ENCODE measurements at places on chromosomes 12 and 14.
A peak's percentile ranks its signal among the peaks of the same experiment; 100 is the strongest.

- DNase-seq = no peak
These were observed 5.8 kb upstream of the C12orf75 start for GRCh38 chr12:105324704-105325103.

GRCh38 chr12:51591016-51591901 is at the start of gene SCN8A:
TSS of gene SCN8A (plus strand) at chr12:51591233. CDS start at chr12:51662818, 71,585 bp downstream.
- peak; percentile 95 for DNase-seq

DNA sequence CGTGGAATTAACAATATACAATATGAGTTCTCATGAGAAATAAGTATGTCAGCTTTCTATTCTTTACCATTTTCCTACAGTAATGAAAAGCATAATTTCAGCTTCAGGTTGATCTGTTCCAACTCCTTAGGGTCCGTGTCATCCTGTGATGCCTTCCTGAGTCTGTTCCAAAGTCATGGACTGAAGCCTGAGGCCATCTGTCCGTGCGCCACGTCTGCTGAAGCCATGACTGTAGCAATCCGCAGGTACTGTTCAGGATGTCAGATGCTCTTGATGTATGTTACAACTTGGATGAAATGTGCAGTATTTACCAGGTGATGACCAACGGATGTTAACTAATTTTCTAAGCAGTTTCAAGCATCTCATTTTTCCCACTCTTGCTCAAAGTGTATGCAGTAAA is 67.0 kb upstream of the ATF1 start:
- no peak for DNase-seq

DNA sequence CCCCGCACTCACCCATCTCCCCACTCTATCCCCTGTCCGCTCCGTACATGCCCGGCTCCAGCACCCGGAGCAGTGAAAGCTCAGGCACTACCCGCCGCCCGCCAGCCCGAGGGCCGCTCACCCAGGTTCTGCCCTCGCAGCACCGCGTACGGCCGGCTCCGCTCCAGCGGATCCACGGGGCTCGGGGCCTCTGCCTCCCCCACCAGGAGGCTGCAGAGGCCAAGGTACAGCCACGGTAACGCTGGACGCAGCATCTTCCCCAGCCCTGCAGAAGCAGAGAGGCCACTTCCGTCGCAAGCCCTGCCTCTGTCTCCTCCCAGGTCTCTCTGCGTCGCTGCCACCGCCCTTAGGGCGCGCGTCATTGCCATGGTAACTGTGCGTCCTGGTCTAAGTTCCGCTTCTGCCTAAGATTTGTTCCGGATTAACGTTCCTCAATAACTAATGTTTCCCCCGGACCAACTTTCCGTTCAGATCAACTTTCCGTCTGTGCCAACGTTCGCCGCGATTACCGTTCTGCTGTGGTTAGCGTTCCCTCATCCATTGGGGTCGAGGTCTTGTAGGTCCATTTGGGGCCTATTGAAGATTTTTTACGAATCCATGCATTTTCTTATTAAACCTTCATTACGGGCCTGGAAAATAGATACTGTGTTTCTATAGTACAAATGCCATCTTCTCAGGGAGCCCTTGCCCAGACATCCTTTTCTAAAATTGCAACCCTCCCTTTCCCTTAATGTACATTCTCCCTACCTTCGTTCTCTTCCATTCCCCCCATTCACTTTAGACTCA is at the start of gene C12orf76:
C12orf76 (minus strand) TSS at position 281 of the 786 bp plus-strand sequence; CDS start at position 254, 27 bp downstream.
- peak; percentile 91 for DNase-seq

- no peak for DNase-seq
These were observed 4.3 kb downstream of the MFAP5 start for GRCh38 chr12:8658346-8658745.

DNA sequence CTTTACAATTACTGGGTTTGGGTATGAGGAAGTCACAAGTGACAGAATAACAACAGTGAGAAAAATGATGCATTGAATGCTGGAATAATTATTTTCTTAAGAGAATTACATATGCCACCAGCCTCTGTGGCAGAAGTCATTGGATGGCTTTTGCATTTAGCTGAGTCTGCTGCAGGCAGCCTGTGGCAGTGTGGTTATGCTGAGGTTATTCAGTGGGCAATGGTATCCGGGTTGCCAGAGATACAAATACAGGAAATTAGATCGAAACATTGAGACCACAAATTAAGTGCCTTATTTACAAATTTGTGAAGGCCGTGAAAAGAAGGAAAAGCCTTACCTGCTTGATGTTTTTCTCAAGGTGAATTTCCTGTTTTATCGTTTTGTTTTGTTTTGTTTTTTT is 1050.0 kb downstream of the GALC start:
- DNase-seq = no peak

DNA sequence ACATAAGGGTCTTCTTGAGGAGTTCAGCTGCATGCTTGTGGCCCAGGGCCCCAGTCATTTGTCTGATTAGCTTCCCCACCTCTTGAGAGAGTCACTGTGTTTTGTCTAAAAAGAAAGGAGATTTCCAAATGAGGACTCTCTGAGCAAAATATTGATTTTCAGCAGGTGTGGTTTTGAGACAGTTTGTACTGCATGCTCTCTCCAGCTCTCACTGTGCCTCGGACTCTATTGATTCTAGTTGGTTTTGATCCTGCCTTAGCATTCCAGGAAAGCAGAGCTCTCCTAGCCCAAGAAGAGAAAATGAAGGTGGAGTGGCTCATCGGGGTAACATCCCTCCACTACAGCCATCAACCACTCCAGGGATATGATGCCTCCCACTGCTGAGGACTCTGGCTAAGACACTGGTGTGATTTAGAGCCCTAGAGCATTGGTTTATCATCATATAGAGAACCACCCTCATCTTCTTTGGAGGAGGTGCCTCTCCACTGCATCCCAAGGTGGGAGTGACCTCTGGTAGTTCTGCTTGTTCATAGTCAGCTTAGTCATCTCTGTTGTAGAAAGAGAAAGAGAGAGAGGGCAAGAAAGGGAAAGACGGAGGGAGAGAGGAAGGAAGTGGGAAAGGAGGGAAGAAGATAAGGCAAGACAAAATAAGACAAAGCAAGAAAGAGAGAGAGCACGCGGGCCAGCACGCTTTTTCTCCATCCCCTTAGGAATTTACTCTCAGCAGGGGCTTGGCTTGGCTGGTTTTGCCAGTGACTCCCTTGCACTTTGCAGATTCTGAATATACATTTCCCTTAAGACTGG is 365.6 kb downstream of the DPF3 start:
- no peak for DNase-seq

- no peak for DNase-seq
These were observed 84.4 kb upstream of the AMIGO2 start for GRCh38 chr12:47164116-47164515.

GRCh38 chr14:76073717-76074116 is 78.0 kb upstream of the GPATCH2L start:
- DNase-seq = no peak

DNA sequence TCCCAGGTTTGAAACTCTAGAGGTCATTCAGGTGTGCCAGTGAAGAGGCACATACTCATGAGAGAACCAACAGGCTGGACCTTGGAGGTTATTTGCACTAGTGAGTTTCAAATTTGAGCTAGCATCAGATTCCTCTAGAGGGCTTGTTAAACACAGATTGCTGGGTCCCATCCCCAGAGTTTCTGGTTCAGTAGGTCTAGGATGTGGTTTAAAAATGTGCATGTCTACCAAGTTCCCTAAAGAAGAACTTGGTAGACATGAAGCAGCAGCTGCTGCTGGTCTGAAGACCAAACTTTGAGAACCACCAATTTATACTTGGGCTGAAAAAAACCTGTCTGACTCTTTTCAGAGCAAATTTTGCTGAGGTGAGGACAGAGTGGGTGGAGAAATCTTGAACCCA is 61.7 kb downstream of the SUSD6 start:
- DNase-seq = no peak

DNA sequence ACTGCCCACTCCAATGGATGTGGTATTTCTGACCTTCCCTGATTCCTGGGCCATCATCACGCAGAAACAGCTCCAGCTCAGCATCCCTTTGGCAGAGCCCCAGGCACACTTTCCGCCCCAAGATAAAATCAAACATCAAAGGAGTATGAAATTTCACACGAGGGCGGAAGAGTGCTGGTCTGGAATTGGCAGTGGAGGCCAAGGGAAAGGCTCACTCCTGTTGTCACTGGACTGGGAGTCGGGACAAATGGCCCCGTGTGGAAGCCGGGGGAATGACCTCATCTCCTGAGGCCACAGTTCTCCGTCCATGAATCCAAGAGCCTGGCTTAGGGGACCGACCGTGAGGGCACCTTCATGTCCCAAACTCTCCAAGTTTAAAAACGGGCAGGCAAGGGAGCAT is 40.9 kb downstream of the FZD10 start:
- DNase-seq = peak; percentile 55

- no peak for DNase-seq
These were observed 37.6 kb upstream of the LTBP2 start for GRCh38 chr14:74649673-74650072.

- DNase-seq = peak; percentile 54
These were observed 38.8 kb downstream of the CCNK start for GRCh38 chr14:99519931-99520421.

- DNase-seq = peak; percentile 80
These were observed 216.5 kb upstream of the RTL1 start for GRCh38 chr14:101119830-101120571.

DNA sequence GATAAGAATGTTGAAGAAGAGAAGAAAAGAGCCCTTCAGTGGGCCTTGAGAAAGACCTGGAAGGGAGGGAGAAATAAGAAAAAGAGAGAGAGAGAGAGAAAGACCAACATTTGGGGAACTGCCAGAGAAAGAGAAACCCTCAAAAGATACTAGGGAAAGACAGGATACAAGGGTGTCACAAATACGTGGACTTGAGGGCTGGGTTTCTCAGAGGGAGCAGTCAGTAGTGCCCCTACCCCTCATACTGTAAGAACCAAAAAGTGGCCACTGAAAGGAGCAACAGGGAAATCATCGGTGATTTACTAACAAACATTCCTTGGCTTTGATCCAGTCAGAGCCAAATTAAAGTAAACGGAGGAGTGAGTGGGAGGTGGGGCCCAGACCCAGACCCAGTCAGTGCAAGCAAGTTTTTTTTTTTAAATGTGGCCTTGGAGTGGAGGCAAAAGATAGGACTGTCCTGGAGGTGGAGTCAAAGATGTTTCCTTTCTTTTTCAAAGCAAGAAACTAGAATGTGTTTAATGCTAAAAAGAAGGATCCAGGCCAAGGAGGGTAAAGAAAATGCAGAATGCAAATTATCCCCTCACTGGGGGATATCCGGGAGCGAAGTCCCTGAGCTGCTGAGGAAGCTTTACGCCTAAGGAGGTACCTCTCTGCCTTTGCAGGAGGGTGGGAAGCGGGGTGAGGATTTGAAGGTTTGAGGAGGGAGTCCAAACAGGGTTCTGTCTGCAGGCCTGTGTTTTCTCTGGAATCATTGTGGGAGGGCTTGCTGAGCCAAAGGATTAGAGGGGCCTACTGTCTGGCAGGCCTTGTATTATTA is 143.5 kb upstream of the AMIGO2 start:
- peak; percentile 59 for DNase-seq

All from H7 (cell line).